ENCODE measurements at places on chromosomes 11 and 22.

DNA sequence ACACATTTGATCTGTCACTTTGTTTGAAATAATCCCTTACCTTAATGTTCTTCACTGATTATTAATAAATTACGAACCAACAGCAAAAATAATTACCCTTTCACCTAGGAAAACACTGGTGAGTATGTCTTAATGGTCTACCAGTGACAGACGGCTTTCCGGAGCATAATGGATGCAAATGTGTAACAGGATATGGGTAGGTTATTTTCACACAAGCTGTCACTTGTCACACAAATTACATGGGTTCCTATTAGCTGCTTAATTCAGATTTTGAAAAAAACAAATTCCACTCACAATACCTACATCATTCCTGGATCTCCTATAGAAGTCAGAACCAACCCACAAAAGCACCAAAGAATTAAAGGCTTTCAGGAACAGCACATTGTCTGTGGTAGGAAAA lies 127.9 kb downstream of the WT1 start:
- ATAC-seq: no peak

DNA sequence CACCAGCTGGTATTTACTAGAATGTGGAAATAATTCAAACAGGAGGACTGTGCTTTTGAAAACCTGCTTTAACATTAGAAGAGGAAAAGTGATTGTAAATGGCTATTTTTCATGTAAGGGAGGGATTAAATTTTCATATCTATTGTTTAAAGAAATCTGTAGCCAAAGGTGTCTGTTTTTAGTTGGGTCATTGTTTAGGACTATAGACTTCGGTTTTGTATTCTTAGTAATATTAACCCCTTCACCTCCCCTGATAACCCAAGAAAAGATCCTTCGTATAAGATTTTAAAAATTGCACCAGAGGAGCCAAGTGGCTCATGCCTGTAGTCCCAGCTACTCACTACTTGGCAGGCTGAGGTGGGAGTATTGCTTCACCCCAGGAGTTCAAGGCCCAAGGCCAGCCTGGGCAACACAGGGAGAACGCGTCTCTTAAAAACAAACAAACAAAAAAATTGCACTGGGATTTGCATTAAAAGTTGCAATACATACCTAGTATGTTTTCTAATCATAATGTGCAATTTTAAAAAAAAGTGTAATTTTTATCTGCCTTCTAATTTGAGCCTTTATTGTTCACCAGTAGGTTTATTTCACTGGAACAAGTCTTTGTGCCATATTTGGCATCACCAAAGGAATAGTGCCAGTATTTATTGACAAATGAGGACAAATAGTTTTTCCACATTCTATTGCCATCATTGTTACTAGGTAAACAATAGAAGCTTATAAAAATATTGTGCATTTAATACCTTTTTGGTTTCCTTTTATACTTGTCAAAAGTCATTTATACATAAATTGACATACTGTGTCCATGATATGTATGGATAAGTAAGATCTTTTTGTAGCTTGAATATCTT lies 34.3 kb downstream of the MTMR3 start:
- ATAC-seq: peak; percentile 72

GRCh38 chr11:113350336-113351067 lies 36.1 kb downstream of the TTC12 start:
- no peak for ATAC-seq

- no peak for ATAC-seq
Observed at GRCh38 chr11:128057786-128058395, 529.5 kb downstream of the ETS1 start.

- no peak for ATAC-seq
Observed at GRCh38 chr11:116085031-116085635, 580.9 kb upstream of the CADM1 start.

- ATAC-seq: no peak
Observed at GRCh38 chr11:69335781-69336405, 41.9 kb downstream of the MYEOV start.

DNA sequence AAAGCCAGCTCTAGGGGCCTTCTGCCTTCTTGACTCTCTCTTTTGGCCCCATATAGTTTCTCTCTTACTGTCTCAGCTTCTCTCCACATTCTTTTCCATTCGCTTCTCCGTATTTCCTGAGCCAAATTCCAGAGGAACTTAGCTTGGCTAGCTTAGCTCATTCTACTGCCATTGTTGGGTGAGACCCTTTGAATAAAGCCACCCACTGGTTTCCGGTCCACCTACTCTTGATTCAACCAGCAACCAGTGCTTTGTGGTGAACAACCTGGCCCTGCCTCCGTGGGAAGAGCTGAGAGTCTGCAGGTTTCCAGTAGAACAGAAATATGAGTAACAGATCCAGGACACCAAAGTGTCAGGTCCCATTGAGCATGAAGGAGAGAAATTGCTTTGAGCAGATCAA lies 81.3 kb upstream of the ARHGAP20 start:
- ATAC-seq: no peak

DNA sequence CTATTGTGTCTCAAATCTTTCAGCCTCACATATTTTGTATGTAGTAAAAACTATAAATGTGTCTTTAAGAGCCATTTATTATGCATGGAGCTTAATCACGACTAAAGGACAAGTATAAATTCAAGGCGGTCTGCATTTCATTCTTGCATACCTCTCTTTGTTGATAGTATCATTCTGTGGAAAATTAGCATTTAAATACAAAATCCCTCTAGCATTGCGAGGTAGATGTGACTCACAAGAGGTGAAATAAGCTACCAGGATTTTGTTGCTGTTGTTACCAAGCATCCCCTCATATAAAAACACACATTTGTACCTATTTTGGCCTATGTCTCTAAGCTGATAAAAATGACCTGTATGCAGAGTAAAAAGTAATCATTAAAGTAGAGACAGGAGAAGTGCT lies 537.4 kb upstream of the LUZP2 start:
- ATAC-seq: no peak

- ATAC-seq: no peak
Observed at GRCh38 chr11:120130991-120131760, 6.7 kb downstream of the TRIM29 start.

DNA sequence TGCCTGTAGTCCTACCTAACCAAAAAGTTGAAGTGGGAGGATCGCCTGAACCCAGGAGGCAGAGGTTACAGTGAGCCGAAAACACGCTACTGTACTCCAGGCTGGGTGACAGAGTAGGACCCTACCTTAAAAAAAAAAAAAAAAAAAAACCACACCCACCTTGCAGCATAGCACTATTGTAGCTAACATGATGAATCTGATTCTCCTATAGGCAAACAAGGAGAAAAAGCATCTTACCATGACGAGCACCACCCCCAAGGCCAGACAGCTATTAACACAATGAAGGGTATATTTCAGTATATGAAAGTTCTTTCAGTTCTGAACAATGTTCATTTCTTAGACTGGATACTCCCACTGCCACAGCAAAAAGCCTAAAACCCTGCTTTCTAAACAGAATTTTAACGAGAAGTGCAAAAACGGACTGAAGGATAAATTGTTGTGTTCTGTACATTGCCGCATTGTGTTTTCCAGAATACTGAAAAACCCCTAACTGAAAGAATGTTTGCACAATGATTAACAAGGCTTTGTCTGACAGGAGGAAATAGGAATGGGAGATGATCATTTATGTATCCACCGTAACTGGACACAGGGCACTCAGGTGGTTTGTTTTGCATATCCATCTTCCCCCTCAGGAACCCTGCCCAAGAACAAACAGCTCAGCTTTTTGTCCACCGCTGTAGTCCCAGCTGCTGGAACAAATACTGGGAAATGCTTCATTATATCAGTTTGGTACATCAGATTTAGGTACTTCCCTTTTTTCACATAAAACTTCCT lies 8.9 kb downstream of the PISD start:
- no peak for ATAC-seq

- ATAC-seq: no peak
Observed at GRCh38 chr11:76997512-76997911, 36.7 kb upstream of the B3GNT6 start.

GRCh38 chr22:20185750-20186149 lies 34.9 kb upstream of the CCDC188 start:
- no peak for ATAC-seq

- peak; percentile 35 for ATAC-seq
Observed at GRCh38 chr22:45329530-45329936, 19.8 kb downstream of the FAM118A start.

- ATAC-seq: no peak
Observed at GRCh38 chr11:66723693-66724092, 5.3 kb downstream of the SPTBN2 start.

GRCh38 chr11:69002110-69002569 lies 10.9 kb downstream of the MRGPRF start:
- peak; percentile 52 for ATAC-seq

DNA sequence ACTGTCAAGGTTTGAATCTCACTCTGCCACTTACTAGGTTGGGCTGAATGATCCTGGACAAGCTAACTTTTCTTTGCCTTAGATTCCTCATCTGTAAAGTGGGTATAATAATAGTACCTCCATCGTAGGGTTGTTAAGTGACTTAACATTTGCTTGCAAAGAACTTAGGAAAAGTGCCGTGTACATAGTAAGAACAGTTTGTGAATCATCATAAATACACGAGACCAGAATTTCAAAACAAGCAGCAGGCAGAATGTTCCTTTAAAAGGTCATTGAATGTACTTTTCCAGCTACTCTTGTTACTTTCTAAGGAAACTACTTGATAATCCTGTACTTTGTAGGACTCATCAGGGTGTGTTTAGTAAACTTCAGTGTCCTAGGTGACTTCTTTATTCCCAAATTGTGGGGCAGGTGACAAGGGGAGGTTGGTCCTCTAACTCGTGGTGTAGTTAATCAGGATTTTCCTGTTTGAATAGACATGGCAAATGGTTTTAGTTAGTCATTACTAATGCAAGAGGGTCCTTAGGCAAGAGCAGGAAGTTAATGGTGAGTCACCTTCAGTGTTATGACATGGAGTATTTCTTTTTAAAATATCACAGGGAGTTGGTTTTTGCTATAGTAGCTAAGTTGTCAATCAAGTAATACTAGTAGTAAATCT lies 67.9 kb downstream of the YAP1 start:
- ATAC-seq: peak; percentile 91

GRCh38 chr11:71064702-71065515 lies 187.5 kb downstream of the SHANK2 start:
- no peak for ATAC-seq

DNA sequence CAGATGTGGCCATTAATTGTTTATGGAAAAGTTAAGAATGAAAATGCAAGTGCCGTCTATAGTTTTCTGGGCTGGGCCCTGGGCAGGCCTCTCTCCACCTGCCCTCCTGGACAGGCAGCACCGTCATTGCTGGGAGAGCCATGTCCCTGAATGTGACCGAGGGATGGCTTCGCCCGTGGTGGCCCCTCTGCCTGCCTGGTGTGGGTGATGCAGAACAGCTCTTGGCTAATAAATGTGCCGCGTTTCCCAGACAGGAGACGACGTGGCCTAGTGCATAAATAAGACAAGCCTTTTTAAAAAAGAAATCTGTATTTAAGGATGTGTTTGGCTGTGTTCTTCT lies 407.3 kb downstream of the TBC1D22A start:
- no peak for ATAC-seq

DNA sequence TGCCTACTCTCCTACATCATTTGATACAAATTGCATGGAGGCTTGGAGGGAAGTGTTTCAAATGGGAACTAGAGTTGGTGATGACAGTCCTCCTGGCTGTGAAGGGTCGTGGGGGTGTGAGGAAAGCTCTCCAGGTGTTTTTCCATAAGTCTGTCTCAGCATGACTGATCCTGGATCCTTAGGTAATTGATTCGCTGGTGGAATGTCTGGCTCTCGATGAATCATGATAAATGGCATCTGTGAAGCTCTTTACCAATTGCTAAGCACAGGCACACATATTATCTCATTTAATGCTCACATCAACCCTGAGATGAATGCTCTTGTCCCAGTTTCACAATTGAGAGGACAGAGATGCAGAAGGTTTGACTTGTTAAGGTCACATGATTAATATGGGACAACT lies 107.5 kb downstream of the PKNOX2 start:
- no peak for ATAC-seq

DNA sequence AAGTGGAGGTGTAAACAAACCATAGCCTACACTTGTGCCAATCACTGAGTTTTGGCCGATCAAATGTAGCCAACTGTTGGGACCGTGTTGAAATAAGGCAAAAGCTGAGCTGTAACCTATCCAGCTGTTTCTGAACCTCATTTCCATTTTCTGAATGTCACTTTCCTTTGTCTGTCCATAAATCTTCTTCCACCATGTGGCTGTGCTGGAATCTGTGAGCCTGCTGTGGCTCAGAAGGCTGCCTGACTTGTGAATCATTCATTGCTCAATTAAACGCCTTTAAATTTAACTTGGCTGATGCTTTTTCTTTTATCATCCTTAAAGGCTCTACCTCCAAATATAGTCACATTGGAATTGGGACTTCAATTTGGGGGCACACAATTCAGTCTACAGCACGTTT lies 203.1 kb upstream of the MPPED2 start:
- no peak for ATAC-seq

DNA sequence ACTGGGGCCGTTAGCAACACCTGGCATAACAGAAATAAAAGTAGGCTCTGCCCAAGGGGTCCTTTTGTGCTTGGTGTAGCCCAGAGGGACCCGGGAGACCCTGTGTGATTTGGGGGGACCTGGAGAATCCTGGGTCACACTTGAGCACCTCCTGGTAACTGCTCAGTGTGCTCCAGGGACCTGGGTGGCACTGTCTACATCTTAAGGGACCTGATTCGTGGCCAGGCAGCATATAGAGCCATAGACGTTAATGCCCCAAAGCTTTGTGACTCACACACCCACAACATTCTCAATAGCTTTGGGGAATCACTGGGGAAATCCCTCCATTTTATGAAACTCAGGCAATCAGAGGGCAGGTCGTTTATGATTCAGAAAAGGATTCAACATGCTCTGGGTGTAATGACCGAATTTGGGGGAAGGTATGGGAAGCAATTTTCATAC lies 3.6 kb upstream of the IGF2 start:
- ATAC-seq: no peak

DNA sequence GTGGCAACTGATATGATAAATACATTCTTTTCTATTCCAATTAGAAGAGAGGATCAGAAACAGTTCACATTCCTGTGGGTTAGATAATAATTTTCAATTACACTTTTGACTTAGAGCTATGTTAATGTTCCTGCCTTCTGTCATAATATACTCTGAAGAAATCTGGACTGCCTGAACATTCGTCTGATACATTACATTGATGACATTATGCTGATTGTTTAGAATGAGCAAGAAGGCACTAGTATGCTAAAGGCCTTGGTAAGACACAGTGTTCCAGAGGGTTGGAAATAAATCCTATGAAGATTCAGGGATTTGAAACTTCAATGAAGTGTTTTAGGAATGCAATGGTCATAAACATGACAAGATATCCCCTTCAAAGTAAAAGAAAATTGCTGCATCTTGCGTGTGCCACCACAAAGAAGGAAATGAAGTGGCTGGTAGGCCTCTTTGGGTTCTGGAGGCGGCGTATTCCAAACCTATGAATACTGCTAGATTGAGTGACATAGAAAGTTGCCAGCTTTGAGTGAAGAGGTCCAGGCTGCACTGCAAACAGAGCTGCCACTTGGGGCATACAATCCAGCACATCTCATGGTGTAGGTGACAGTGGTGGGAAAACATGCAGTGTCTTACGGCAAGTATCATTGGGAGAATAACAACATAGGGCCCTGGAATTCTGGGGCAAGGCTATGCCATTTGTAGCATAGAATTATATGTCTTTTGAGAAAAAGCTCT lies 21.2 kb upstream of the PDE3B start:
- no peak for ATAC-seq

GRCh38 chr11:94635072-94635471 lies 67.9 kb downstream of the PIWIL4 start:
- ATAC-seq: no peak
